ENCODE measurements at places on chromosomes 1 and 21. TPM values are rescaled to one million over a fixed set of nuclear protein-coding genes. Genes with fewer than 3 reads are reported as not detected.

The PADI1 gene
- polyA plus RNA-seq, result not detected

DNA sequence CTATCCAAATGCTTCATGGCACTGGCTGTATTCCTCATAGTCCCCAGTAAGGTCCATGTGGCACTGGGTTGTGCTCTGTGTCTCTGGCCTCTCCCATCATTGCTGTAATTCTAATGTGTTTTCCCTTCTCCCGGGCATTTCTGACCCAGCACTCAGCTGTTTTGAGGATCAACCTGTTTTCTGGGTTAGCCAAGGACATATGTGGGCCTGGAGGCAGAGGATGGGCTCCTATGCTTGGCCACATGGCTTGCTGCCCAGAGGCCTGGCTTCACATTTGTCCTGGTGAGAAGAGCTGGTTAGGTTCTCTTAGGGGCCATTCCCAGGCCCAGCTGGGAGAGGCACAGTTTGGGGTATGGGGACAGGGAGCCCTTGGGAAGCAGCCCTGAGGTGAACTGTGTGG lies 103.1 kb downstream of the FAM78B start:
- DNase-seq, result no peak

DNA sequence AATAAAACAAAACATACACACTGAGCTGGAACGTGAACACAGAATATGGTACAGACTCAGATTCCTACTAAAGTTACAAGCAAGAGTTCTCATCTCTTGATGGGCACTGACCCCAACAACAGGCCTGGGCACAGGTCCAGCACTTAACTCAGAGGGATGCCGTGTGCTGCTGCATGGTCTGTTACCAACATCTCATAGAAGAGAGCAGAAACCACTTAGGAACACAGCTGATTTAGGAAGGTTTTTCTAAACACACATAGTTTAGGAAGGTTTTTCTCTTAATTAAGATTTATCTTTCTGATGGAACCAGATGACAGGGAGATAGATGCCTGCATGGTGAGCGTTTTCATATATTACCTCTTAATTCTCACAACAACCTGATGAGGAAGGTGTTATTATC lies 1.5 kb downstream of the GCLM start:
- no peak for DNase-seq

DNA sequence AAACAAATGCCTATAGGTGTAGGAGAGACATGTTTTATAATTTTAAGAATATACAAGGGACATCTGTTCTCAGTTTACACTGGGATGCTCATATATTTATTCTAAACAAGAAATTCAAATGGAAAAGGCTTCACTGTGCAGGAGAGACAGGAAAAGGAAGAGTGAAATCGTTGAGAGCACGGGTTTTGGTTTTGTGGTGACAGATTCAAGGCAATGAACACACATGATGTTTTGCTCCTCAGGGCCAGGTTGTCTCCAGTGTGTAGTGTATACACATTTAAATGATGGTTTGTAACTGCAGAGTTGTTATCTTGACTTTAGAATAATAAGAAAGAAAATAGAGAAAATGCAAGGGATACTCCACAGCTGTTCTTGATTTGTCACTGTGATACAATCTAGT lies 73.7 kb downstream of the S1PR1 start:
- no peak for DNase-seq

The GATAD2B gene
- 24.1 TPM for polyA plus RNA-seq

DNA sequence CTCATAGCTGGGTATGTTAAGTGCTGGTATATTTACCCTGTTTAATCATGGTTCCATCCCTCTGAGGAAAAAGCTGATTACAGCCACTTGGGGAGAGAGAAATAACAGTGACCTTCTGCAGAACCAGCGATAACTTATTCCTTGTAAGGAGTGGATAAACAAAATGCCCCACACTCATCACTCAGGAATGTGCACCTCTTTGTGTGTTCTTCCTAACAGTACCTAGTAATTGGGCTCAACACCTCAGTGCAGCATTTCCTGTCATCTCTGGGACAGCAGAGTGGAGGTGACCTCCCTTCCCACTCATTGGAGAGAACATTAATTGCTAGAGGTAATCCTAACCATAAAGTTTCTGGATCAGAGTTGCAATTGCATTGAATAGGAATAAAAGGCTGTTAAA lies 112.5 kb upstream of the F3 start:
- no peak for DNase-seq

DNA sequence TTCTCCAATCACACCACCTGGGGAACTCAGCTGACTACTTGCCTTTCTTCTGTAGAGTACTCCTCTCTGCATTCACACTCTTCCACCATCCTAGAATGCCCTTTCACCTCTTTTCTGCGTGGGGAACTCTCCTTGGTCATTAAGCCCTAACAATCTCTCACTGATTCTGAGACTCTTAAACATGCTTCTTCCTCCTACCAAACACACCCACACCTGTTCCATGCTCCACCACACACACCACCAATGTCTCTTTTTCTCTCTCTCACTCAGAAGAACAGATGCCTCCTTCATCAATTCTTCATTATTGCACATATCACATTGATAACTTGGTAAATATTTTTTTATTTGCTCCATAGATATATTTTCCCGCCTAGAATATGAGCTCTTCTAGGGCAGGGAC lies 53.6 kb downstream of the WARS2 start:
- DNase-seq, result no peak

GRCh38 chr1:78624035-78624434 lies 3.8 kb downstream of the IFI44L start:
- DNase-seq, result no peak

DNA sequence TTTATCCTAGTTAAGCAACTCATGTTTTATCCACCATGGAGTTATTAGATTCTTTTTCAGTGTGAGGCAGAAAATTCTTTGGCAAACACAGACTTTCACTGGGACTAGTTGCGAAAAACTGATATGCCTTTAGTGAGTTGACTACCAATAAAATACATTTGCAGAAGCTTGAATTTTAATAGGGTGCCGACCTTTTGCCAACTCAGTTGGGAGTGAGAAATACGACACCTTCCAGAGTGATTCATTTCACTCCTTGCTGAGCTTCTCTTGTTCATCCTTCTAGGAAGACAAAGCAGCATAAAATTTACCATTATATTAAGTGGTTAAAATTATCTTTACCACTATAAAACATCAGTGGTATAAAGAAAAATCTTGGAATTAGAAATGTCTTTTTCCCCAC lies 1.2 kb upstream of the KRTAP23-1 start:
- DNase-seq, result no peak

The BATF3 gene
- 1.4 TPM for polyA plus RNA-seq

- no peak for DNase-seq
Measured at GRCh38 chr1:172357753-172358385, 62.6 kb upstream of the C1orf105 start.

The GNAT2 gene
- polyA plus RNA-seq, result not detected

DNA sequence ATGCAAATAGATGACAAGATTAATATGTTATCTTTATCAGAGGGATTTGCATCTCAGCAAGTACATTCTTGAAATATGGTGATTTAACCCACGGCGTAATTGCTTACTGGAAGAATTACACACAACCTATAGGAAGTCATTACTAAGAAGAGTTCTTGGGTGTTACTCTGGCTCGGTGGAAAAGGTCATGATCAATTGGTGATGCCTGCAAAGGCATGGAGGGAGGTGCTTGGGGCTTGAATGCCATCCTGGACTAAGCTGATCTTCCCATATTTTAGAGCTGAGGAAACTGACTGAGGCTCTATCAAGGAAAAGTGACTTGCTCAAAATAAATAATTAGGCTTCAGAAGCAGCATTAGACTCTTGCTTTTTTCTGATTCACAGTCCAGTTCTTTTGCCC lies 137.5 kb upstream of the JUN start:
- no peak for DNase-seq

DNA sequence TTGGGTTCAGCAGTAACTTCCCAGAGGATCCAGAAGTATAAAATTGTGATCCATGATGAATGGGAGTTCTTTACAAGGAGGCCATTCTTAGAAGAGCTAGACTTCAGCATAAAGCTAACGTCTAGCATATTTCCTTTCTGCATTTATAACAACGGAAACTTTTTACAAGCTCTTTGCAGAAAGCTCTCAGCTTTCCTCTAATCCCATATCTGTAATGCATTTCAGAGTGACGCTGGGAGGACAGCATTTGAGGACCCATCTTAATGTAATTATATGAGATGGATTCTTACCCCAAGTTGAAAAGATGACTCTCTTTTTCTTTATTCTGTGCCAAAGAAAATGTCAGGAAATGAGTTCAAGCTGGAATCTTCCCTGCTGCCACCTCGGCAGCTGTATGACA lies 132.0 kb upstream of the CACHD1 start:
- no peak for DNase-seq

The FALEC gene
- polyA plus RNA-seq, result 0.44 TPM

The PRR9 gene
- not detected for polyA plus RNA-seq

DNA sequence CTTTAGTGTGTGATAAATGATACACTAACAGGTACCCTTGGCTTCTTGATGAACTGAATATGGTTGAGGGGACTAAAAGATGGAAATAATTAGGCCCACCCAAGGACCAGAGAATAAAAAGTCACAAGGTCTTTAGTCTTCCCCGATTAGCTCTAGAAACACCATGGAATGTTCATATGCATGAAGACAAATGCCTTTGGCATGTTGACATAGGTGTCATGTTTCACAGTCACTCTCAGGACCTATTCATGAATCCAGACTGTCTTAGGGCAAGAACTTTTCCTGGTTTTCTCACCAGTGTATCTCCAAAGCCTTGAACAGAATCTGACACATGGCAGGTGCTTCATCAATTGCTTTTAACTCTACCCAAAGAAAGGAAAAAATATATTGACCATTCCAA lies 412.8 kb downstream of the AJAP1 start:
- no peak for DNase-seq

GRCh38 chr1:213231795-213232231 lies 180.8 kb downstream of the RPS6KC1 start:
- no peak for DNase-seq

- DNase-seq, result no peak
Measured at GRCh38 chr1:160539990-160540858, 17.2 kb upstream of the SLAMF6 start.

GRCh38 chr1:91876040-91876470 lies 9.9 kb downstream of the TGFBR3 start:
- no peak for DNase-seq

The ETV3L gene
- polyA plus RNA-seq, result 0.03 TPM

The OR2T2 gene
- polyA plus RNA-seq, result not detected

The OR6K3 gene
- polyA plus RNA-seq, result not detected

- DNase-seq, result no peak
Measured at GRCh38 chr1:160429125-160429561, 28.8 kb downstream of the VANGL2 start.

GRCh38 chr21:28817871-28818270 lies 174.8 kb downstream of the LTN1 start:
- no peak for DNase-seq

GRCh38 chr1:199774433-199775089 lies 252.9 kb upstream of the NR5A2 start:
- DNase-seq, result no peak

The NFASC gene
- polyA plus RNA-seq, result 16.2 TPM

DNA sequence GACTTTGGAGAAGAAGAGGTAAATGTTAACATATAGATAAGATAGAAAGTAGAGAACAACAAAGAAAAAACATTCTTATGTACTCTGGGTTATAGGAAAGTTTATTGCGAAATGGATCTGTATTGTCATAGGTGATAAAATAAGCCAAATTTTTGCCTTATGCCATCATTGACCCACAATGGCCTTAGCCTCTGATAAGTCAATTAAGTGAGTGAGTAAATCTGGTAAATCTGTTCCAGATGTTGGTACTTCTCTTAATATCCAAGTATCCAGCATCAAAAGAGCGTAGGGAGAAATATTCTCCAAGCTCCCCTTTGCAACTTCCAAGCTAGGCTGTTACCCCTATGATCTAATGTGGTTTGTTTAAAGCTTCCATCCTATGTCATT lies 38.3 kb upstream of the CLCA4 start:
- no peak for DNase-seq

The SELP gene
- 13.0 TPM for polyA plus RNA-seq

The AMY2A gene
- not detected for polyA plus RNA-seq

- DNase-seq, result no peak
Measured at GRCh38 chr1:5634893-5635292, 357.3 kb downstream of the NPHP4 start.

- DNase-seq, result peak; percentile 80
Measured at GRCh38 chr1:923131-923990, at the start of gene SAMD11. Gene SAMD11, plus strand, starts transcription at chr1:923923. Its CDS starts 509 bp downstream, at chr1:924432.

The VCAM1 gene
- polyA plus RNA-seq, result 45.8 TPM

GRCh38 chr1:47970882-47971281 lies 26.3 kb downstream of the TRABD2B start:
- no peak for DNase-seq

The TRNP1 gene
- 8.1 TPM for polyA plus RNA-seq

DNA sequence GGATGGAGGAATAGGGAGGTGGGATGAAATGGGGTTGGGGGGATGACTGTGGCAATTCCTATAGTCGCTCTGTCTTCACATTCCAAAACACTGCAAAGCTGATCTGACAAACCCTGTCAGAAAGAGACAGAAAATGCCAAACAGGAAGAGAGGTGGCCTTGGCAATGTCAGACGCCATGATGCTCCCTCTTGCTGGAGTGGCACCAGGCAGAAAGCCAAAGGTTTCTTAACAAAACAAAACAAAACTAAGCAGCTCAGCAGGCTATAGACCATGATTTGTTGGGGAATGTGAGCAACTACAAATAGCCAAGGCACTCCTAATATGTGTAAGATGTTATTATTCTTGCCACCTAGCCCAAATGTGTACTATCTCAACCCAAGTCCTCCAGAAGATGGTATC lies 42.9 kb upstream of the PLA2G2C start:
- DNase-seq, result no peak

Measured in right renal pelvis (tissue), 4 donors.